ENCODE measurements at places on chromosomes 4 and X.

DNA sequence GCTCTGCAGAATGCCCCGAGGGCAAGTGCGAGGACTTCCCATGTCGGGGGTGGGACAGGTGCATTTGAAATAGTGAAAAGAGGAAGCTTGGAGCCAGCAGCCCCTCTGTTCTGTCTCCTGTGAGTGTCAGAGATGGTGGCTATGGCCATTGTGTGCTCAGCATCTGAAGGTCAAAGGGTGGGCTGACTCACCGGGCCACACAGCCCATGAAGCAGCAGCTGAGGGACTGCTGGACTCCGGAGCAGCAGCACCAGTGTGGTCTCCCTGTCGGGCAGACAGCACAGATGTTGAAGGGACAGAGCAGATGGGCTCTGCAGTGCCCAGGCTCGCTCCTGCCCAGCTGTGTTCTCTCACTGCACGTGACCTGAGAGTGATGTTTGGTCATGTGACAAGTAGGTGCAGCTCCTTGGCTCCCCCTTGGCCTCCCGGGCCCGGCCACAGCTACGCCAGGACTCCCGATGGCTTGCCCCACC, 53.5 kb downstream of the TBC1D14 start:
- DNase-seq, result no peak

DNA sequence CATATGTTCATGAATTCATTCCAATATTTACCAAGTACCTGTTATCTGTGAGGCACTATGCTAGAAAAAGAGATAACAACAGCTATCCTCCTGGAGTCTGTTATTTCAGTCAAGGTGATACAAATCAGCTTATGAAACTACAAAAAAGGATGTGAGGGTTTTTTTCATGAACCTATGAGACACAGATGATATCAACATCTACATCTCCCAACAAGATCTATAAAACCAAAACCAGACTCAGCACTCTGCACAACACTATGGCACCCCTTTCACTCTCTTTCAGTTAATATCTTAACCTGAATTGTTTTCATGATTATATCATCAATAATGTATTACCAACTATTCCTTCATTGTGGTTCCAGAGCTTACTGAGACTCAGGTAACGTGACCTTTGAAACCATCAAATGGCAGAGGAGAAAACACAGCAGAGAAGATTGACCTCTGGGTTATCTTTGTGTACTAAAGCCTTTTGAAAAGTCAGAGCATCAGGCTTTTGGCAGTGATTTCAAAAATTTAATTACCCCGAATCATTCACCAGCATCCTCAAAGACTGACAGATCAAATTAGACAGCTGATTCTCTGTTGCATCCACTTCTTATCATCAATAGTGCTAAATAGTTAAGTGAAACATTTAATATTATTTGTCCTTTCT, 244.6 kb upstream of the FTHL17 start:
- DNase-seq, result no peak

- no peak for DNase-seq
These were observed 72.3 kb downstream of the TMEM47 start for GRCh38 chrX:34584781-34585180.

- DNase-seq, result no peak
These were observed 1433.3 kb upstream of the IGFBP7 start for GRCh38 chr4:58543465-58543864.

GRCh38 chrX:148513661-148514060, 13.2 kb downstream of the AFF2 start:
- DNase-seq, result no peak

DNA sequence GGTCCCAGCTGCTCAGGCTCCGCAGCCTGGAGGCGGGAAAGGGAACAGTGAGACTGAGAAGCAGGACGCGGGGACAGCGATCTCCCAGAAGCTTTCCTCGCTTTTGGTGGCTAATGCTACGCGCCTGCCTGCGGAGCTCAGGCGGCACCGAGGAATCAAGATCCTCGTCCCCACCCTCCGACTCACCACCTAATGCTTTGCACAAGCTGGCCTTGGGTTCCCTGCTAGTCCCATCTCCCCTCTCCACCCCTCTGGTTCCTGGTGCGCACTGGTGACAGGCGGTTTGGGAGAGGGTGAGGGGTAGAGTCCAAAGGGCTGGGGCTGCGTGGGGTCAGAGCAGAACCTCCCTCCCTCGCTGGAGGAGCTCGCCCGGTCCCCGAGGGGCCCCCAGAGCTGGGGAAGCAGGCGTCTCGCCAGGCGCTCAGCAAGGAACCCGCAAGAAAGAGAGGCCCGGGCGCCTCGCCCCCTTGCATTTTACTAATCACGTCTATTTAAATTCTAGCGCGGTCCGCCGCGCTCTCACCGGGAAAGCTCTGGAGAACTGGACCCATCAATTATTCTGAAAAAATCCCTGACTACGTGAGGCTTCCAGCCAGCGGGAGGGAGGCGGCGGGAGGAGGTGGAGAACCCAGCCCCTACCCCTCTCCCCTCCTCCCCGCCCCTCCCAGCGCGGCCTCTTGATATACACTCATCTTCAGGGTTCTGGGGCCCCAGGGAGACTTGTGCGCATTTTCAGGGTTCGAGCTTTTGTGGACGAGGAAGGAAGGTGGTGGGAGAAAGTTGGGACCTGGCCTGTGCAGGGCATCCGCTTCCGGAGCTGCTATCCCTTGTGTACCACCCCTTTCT, 9.1 kb downstream of the POU4F2 start:
- no peak for DNase-seq

DNA sequence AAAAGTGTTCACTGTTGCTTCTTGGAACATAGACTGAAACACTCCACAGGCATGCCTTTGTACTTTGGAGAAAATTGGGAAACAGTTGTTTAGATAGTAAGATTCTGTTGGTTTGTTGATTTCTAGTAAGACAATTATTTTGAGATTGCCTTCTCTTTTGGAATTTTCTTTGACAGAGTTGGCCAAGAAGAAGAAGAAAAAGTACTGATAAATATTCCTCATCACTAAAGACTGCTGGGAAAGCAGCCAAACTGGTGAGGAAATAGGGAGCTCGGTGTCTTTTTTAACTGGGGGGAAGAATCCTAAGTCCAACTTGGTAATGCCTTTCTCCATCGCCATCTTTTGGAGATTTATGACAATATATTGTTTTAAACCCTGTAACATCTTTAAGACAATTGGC, 370.7 kb downstream of the GPAT3 start:
- no peak for DNase-seq

GRCh38 chrX:57817302-57817701, 93.0 kb downstream of the ZXDA start:
- DNase-seq, result no peak

GRCh38 chr4:7323461-7323871, 111.3 kb downstream of the PSAPL1 start:
- no peak for DNase-seq

DNA sequence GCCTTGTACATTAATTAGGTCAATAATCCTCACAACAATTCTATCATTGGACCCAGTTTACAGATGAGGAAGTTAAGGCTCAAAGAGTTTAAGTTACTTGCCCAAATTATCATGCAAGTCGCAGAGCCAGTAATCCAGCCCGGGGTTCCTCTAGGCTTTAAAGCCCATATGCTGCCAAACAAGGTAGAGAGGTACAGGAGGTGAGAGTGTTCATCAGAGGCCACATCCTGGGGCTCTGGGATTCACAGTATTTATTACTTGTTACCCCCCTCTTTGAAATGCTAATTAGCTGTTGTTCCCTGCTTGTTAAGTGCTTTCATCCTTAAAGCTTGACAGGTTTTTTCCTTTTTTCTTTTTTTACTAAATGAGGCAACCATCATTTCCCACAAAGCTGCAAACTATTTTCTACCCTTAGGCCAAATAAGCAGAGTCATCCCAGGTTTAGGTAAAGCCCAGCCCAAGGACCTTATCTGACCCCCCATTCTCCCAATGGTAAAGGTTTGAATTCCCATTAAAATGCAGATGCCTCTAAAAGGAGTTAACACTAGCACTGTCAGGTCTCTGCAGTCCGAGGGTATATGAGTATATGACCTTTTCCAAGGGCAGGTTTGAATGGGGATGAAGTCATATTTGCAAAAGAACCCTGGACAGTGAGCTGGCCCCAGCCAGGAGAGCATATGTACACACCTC, 150.3 kb downstream of the SOX3 start:
- no peak for DNase-seq

DNA sequence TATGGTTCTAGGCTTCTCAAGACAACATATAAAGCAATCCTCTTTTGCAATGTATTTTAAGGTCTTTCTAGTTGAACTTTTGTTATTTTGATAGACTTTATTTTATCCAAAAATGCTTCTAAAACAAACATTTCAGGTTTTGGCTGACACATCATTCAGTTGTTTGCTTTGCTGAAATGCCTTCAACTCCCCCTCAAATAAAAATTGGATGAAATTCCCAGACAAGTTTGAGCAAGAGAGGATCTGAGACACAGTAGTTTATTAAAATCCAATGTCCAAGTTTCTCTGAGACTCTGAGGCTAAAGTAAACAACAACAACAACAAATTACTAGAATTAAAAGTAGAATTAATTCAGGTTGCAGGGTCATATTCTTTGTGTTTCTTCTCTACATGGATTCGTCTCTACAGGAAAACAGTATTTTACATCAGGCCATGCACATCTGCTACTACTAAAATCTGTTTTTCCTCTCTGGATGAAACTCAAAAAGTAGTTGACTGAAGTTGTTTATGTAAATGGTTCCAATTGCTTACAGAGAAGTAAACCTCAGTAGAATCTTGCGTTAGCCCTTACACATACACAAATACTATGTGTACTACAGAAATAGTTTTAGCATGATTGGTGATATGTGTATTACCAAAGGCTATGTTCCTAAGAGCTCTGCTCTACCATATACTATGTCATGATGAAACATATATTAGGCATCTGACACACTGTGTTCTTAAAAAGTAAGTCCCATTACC, 64.9 kb downstream of the PRSS12 start:
- DNase-seq, result no peak

GRCh38 chrX:20060961-20061748, 55.6 kb downstream of the MAP7D2 start:
- DNase-seq, result no peak

DNA sequence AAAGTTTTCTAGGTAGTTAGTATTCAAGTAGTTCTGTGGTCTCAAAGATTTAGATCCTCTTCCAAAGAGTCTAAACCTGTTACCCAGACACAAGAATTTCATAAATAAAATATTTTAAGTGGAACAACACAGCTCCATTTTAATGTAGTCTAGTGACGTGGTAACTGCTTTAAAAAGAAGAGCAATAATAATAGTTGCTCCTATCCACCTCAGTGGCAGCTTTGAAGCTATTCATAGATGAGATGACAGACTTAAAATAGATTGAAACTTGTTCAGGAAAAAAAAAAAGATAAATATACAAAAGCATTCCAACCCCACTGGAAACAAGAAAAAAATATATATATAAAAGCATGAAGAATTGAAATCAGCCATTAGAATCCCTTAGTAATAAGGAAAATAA, 14.6 kb downstream of the SCOC start:
- DNase-seq, result no peak

Data from NCI-H2081 treated with DMSO at 0.1 percent for 48 hours (cell line).